Gastroesophageal sphincter (tissue), 4 donors: ENCODE measurements at places on chromosomes 5 and 9. TPM values are rescaled to one million over a fixed set of nuclear protein-coding genes. Genes with fewer than 3 reads are reported as not detected.

GRCh38 chr5:173727839-173728778 is 111.7 kb upstream of the BOD1 start:
- ATAC-seq, result no peak

SLC9A3 gene
- total RNA-seq, result 2.6 TPM

- no peak for ATAC-seq
Observed at GRCh38 chr9:8980496-8981013, 1181.0 kb upstream of the DMAC1 start.

- no peak for ATAC-seq
Observed at GRCh38 chr9:134054891-134055811, 12.7 kb downstream of the BRD3 start.

S1PR3 gene
- total RNA-seq, result 77.9 TPM

ABO gene
- total RNA-seq, result 0.54 TPM

DNA sequence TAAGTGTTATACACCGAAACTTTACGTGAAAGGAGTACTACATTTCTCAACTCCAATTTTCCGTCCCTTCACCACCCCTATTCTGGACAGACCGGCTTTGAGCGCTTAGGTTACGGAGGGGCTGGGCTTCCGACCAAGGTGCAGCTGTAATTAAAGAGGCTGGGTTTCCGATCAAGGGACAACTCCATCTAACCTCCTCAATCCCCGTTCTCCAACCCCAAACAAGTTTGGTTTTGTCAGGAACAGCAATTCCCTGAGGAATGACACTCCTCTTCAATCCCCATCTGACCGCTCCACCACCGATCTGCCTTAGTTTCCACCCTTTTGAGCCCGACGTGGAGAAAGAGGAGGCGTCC is 577 bp downstream of the TUT7 start:
- no peak for ATAC-seq

HTR1A gene
- total RNA-seq, result not detected

GRCh38 chr5:133531178-133531577 is 81.2 kb downstream of the FSTL4 start:
- no peak for ATAC-seq

GRCh38 chr5:1776831-1777230 is 22.8 kb downstream of the MRPL36 start:
- no peak for ATAC-seq

GRCh38 chr9:28317745-28318144 is 744.5 kb upstream of the C9orf72 start:
- ATAC-seq, result no peak

IFNK gene
- total RNA-seq, result not detected

- no peak for ATAC-seq
Observed at GRCh38 chr5:103587185-103587748, 24.7 kb upstream of the NUDT12 start.
